ENCODE measurements at places on chromosomes 13 and 19.

GRCh38 chr13:23715092-23715761 is 145.0 kb downstream of the TNFRSF19 start:
- DNase-seq, result no peak

GRCh38 chr13:113730831-113731191 is 28.2 kb upstream of the TMEM255B start:
- DNase-seq, result no peak

GRCh38 chr19:2616741-2617392 is 85.6 kb downstream of the GNG7 start:
- DNase-seq, result no peak

DNA sequence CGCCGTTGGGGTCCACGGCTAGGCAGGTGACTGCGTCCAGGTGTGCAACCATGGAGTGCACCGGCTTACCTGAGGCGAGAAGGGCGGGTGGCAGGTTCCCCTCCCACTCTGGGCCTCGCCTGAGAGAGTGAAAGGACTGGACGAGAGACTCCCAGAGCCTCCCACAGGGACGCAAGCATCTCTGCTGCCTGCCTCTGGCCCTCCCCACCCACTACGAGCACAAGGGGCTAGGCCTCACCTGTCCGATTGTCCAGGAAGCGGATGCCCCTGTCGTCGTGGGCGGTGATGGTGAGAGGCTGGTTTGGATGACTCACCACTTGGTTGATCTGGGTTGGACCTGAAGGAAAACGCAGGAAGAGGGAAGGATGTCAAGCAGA is 5.1 kb upstream of the PRKD2 start:
- no peak for DNase-seq

GRCh38 chr19:13417054-13417453 is 89.2 kb downstream of the CACNA1A start:
- DNase-seq, result no peak

GRCh38 chr19:13699786-13700185 is 64.5 kb upstream of the MRI1 start:
- no peak for DNase-seq

DNA sequence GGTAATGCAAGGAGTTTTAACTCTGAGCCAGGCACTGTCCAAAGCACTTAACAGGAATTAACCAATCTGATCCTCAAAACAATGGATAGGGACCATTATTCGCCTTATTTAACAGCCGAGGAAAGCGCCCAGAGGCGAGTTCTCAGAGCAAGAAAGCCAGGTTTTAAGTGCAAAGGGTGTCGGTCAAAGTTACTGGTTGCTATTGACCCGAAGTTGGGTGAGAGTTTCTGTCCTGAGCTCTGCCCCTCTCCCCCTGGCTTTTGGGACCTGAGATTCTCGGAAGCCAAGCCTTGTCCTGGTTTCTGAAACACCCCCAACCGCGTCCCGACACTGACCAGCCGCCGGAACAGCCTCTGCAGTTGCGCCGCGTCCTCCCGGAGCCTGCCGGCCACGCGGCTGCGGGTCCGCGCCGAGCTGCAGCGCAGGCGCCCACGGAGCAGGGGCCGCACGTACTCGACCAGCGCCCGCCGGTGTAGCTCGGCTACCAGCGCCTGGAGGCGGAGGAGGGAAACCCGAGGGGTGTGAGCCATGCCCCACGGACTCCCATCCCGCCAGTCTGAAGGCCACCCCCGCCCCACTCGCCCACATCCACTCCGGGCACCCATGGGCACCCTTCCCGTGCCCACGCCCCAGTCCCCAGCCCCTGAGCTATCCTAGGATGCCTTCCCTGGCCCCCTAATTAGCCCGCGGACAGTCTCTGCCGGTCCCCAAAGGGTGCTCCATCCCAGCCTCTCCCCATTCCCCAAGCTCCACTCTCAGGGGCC is 27.8 kb downstream of the EXOC3L2 start:
- no peak for DNase-seq

GRCh38 chr13:49346460-49346859 is 97.4 kb downstream of the CAB39L start:
- no peak for DNase-seq

- DNase-seq, result no peak
Observed at GRCh38 chr19:55487924-55488687, at the start of gene SSC5D. TSS of gene SSC5D (plus strand) at chr19:55488436. CDS start at chr19:55488590, 154 bp downstream.

DNA sequence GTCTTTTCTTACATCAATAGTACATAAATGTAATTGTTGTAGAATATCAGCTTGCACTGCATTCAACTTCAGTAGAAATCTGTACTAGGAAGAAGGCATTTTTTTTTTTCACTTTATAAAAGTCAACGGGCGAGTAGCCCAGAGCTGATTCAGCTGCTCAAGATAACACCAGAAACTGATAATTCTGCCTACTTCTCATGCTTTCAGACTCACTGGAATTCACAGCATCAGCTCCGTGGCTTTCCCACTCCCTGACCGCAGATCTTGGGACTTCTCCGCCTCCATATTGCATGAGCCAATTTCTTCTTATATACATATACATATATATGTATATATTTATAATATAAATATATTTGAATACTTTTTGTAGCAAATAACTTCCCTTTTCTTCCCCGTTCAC is 263.1 kb upstream of the RXFP2 start:
- no peak for DNase-seq

- DNase-seq, result no peak
Observed at GRCh38 chr19:33486936-33487811, 34.4 kb downstream of the PEPD start.

DNA sequence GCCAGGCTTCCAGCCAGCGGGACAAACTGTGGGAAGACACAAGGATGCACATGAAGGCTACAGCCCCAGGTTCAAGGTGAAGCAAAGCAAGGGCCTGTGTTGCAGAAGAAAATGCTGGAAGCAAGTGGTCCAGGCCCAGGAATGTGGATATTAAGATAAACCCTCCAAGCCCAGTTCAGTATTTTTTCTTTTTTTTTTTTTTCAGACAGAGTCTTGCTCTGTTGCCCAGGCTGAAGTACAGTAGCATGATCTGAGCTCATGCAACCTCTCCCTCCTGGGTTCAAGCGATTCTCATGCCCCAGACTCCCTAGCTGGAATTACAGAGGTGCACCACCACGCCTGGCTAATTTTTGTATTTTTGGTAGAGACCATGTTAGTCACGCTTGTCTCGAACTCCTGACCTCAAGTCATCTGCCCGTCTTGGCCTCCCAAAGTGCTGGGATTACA is 4.4 kb downstream of the PRDX2 start:
- DNase-seq, result no peak

DNA sequence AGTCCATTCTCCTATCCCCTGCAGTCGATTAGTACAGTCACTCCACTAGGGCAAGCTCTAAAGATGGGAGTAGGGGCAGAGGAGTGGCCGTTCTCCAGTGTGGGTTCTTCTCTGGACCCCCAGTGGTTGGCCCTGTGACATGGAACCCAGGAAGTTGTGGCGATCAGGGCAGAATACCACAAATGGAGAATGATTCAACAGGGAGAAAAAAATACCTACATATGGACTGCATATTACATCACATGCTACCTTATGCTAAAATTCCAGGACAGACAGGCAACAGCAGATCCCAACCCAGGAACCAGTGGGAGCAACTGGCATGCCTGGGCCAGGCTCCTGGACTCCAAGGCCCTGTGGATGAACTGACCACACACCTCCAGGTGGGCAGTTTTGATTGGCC is 20.4 kb downstream of the POU2F2 start:
- DNase-seq, result no peak

DNA sequence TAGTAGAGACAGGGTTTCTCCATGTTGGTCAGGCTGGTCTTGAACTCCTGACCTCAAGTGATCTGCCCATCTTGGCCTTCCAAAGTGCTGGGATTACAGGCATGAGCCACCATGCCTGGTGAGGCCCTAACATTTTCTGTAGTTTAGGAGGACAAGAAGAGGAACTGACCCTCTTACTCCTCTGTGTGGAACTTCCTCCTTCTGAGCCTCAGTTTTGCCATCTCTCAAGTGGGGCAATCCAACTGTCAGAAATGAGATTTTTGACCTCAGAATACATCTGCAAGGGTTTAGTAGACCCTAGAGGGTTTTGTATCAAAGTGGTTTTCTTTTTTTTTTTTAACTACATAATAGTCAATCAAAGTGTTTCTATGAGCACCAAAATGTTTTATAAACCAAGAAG is 2.4 kb downstream of the DKKL1 start:
- no peak for DNase-seq

DNA sequence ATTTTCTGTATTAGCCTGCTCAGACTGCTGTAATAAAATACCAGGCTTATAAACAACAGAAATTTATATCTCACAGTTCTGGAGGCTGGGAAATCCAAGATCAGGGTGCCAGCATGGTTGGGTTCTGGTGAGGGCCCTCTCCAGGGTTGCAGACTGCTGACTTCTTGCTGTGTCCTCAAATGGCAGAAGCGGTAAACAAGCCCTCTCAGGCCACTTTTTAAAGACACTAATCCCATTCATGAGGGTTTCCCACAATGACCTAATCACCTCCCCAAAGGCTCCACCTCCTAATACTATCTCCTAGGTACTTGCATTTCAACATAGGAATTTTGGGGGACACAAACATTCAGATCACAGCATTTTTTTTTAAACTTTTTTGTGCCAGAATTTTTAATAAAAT is 159.3 kb downstream of the PDS5B start:
- DNase-seq, result no peak

- DNase-seq, result peak; percentile 62
Observed at GRCh38 chr13:52892925-52893324, 44.5 kb upstream of the PCDH8 start.

Measured in RKO (cell line).